Activated CD4-positive, alpha-beta T cell treated with anti-CD3 and anti-CD28 coated beads, Interleukin-2, amount 10 ng/mL, durations not matched to agents 7 days and 5 days (primary cell): ENCODE measurements at places on chromosomes 3 and 15. TPM values are rescaled to one million over a fixed set of nuclear protein-coding genes. Genes with fewer than 3 reads are reported as not detected.

DNA sequence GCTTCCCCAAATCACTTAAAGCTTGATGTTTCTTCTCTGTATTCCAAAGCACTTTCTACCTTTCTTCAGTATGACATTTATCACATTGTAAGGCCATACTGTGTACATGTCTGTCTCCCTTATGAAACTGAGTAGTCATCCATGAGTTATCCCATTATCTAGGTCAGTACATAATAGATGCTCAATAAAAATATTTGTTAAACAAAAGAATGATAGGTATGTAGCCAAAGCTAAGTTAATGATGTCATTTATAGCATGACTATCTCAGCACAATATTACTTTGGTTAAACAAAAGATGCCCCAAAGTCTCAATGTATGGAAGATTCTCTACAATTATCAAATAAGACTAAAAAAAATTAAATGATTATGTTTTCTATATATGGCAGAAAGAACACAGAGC, 3.1 kb upstream of the TMCO5A start:
- DNase-seq: no peak

DNA sequence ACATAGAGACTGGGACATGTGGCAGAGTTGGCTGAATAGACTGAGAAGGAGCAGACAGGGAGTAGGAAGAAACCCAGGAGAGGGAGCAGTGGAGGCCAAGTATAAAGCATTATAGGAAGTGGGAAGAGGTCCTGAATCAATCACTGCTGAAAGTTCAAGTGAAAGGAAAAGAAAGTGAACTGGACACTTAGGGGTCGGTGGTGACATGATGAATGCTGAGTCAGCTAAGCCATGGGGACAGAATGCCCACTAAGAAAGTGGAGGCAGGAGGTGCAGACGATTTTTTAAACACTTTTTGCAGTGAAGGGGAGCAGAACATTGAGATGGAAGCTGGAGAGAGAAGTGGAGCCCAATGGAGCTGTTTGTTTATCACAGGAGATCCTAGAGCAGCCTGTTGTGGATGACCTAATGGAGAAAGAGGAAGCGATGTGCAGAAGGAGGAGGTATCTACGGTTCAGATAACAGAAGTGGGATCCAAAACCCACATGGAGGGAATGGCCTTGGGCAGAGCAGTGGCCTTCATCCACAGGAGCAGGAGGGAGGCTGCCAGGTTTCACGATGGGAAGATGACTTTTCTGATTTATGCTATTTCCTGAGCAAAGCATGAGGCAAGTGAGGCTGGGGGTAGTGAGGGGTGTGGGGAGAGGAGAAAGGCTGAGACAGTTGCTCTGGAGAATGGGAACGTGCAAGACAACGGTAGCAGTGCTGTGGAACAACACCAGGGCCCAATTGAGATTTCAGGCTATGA, 208.2 kb downstream of the RPLP1 start:
- no peak for DNase-seq

DNA sequence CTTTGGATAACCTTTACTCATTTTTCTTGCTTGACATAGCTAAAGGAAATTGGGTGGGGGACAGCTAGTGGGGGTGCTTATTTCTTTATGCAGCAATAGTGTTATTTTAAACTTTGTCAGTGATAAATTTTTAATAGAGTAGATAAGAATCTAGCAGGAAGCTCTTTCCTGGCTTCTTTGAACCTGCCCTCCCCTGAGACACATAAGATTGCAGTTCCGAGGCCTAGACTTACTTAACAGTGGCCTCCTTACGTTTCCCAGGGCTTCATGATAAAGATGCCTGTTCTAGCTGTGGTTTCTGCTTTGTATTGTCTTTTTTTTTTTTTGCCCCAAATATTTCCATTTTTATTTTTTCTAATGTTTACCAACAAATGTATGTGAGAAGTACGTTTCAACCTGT, 170.1 kb downstream of the VPS8 start:
- no peak for DNase-seq

- DNase-seq: no peak
Observed at GRCh38 chr3:173799060-173799816, 401.7 kb downstream of the NLGN1 start.

GRCh38 chr3:177824190-177824786, 627.0 kb upstream of the TBL1XR1 start:
- DNase-seq: no peak

DNA sequence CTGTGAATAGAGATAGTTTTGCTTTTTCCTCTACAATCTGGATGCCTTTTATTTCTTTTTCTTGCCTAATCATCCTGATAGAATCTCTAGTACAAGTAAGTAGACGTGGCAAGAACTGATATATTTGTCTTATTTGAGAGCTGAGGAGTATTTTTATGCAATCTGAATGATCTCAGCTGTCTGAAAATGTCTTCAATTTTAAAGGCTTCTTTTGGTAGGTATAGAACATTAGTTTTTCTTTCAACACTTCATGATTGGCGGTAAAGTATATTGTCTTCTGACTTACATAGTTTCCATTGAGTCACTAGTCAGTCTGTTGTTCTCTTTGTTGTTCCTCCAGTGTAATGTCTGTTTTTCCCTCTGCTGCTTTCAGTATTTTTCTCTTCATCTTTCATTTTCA, 31.3 kb downstream of the MGA start:
- DNase-seq: no peak

DNA sequence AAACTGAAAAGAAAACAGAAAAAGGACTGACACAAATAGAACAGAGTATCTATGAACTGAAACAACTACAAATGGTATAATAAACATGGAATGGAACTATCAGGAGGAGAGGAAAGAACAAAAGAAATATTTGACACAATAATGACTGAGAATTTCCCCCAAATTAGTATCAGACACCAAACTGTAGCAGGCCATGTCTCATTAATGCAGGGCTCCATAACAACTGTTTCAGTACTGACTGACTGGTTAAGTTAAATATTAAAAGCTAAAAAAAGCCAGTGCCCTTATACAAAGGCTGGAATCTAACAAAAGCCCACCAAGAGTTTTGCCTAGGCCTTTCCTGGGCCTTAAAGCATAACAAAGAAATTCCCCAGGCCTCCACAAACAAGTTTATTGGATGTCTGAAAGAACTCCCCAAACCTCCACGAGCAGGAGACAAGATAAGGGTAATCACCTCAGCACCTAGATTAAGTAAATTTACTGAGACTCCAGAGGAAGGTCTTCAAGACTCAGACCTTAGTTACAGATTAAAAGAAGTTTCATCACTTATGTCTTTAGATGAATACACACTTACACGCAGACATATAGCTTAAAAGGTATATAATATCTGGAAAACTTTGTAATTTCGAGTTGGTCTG, 45.7 kb downstream of the KPNA1 start:
- no peak for DNase-seq

GRCh38 chr15:79047676-79048439, 42.7 kb downstream of the RASGRF1 start:
- no peak for DNase-seq

- DNase-seq: no peak
Observed at GRCh38 chr3:27133060-27133459, 236.1 kb downstream of the NEK10 start.

GRCh38 chr3:50161320-50161719, 6.2 kb downstream of the SEMA3F start:
- DNase-seq: no peak

GRCh38 chr3:19945969-19946831, 697 bp upstream of the RAB5A start:
- no peak for DNase-seq

GRCh38 chr3:48727511-48727910, 10.5 kb upstream of the IP6K2 start:
- no peak for DNase-seq

GRCh38 chr3:29128001-29128400, 152.9 kb upstream of the RBMS3 start:
- DNase-seq: no peak

DNA sequence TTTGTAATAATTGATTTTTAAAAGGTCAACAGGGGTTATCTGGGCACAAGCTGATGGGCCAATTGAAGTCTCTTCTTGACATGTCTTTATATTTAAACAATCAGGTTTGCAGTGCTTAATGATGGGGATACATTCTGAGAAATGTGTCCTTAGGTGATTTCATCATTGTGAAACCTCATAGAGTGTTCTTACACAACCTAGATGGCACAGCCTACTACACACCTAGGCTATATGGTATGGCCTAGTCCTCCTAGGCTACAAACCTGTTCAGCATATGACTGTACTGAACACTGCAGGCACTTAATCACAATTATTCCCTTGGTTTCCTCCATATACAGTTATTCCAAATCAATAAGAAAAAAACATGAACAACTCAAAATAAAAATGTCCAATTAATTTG, 75.8 kb downstream of the IQSEC1 start:
- no peak for DNase-seq

DNA sequence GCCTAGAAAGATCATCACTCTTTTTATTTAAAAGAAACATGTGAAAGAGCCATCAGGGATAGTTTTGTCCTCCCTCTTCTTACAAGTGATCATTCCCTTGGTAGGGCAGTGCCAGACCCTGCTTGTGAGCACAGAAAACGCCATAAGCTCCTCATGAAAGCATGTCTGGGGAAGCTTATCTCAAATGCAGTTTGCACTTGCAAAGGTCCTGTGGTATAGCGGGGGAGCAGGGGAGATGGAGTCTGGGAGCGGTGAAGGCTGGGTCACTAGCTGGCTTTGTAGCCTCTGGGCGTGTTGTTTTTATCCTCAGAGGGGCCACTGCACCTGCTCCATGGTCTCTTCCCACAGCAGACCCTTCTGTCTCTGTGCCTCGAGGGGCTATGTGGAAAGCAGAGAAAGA, 141.9 kb downstream of the IGF1R start:
- DNase-seq: no peak

DNA sequence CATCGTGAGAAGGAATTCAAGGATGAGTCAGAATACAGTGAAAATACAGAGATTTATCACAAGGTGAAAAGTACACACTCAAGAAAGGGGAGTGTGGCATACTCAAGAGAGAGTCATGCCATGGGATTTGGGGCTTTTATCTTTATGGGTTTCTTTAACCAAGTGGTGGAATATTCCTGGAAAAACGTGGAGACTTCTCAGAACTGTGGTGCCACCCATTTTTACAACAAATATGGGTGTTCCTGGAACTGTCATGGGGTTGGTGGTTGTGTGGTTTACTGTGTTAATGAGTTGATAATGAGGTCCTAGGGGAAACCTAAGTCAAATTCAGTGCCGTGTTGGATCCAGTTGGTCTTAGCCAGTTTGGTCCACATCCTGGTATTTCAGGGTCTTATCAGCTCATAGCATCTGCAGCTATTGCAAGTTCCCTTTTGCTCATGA, 497.2 kb downstream of the GABRG3 start:
- DNase-seq: no peak

GRCh38 chr15:80669663-80670273, 25.3 kb upstream of the ABHD17C start:
- no peak for DNase-seq

- DNase-seq: no peak
Observed at GRCh38 chr3:9231006-9231405, 18.4 kb downstream of the SRGAP3 start.

DNA sequence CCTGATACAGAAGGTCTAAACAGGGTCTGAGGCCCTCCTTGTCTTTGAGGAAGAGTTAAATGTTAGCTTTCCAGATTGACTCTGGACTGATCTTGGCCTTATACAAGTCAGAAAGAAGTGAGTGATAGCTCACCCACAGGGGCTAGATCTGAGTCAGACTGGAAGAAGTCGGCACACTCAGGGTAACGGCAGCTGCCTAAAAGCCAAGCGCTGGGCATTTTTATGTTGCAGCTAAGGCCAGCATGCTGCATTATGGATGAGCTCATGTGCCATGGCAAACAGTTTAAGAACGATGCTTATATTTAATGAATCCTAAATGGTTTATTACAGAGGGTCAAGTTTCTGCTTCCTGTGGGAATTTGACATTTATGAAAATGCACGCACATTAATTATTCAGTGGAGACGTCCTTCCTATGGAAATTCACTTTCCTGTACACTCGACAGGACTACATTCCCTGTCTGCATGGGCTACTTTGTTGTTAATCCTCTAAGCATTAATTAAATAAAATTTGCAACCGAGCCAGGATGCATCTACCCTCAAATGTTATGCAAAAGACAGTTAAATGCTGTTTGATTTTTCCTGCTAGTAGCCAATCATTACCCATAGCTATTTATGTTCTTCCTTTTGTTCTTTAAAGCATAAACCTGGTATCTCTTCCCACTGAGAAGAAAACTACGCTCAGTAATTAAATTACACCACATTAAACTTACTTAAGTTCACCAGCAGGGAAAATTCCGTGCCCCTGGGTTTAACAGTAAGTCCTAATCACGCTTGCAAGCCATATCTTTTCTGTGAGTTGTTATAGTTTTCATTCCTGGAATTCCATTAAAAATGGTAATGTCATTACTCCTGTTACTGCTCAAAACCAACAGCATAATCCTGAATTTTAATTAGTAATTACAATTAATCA, 762.7 kb upstream of the CFAP20DC start:
- DNase-seq: no peak

The CMC1 gene
- total RNA-seq: 13.1 TPM

The DAZL gene
- not detected for total RNA-seq

The SUCNR1 gene
- not detected for total RNA-seq

The EPHA3 gene
- not detected for total RNA-seq

The TMOD3 gene
- total RNA-seq: 66.0 TPM

The MRPL46 gene
- 25.9 TPM for total RNA-seq

The CHRD gene
- not detected for total RNA-seq

The IL17RE gene
- 2.7 TPM for total RNA-seq

The PLCB2 gene
- 195 TPM for total RNA-seq

The ZNF620 gene
- total RNA-seq: 5.6 TPM
